ENCODE measurements at places on chromosomes 6 and 20.

DNA sequence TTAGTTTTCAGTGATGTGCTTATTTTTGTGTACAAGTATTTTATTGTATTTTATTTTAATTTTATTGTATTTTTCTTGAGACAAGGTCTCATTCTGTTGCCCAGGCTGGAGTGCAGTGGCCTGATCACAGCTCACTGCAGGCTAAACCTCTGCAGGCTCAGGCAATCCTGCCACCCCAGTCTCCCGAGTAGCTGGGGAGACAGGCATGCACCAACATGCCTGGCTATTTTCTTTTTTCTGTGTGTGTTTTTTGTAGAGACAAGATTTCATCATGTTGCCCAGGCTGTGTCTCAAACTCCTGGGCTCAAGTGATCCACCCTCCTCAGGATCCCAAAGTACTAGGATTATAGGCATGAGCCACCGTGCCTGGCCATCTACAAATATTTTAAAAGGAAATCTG, 146.3 kb downstream of the MANEA start:
- no peak for DNase-seq

DNA sequence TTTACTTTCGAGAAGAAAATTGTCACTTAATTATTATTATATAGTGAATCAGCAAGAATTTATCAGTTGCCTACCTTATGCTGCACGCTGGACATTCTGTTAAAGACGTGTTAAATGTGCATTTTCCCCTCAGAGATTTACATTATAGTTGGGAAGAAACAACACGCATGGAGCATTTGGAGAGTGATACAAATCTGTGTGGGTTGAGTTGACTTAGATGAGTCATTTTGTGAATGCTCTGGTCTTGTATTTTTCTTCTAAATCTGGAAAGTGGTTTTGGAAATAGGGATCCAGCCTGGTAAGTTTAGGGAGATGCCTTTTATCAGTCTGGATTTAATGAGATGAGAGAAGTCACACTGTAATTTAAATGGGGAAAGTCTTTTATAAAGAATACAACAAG, 24.0 kb upstream of the SMIM26 start:
- DNase-seq: no peak

DNA sequence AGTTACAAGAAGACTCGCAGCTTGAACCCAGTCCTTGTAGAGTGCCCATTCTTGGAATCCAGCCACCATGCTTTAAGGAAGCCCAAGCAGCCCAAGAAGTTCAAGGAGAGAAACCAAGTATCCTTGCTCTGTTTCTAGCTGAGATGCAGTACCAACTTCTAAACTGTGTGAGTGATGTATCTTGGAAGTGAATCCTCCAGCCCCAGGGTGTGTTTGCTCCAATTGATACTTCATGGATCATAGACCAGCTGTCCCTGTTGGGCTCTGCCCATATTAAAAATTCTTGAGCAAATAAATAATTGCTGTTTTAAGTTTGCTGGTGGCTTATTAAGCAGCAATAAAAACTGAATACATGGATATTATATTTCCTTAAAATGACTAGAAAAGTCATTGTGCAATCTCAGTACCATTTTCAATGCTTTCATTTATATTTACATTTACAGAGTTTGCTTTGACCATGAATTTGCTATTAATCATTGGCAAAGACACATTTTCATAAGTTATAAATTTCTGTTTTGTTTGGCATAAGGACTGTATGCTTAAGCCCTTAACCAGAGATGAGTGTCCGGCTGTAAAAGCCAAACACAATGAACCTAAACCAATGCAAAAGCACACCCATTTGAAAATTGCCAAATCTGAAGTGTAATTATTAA, 9.2 kb downstream of the SPTLC3 start:
- no peak for DNase-seq

DNA sequence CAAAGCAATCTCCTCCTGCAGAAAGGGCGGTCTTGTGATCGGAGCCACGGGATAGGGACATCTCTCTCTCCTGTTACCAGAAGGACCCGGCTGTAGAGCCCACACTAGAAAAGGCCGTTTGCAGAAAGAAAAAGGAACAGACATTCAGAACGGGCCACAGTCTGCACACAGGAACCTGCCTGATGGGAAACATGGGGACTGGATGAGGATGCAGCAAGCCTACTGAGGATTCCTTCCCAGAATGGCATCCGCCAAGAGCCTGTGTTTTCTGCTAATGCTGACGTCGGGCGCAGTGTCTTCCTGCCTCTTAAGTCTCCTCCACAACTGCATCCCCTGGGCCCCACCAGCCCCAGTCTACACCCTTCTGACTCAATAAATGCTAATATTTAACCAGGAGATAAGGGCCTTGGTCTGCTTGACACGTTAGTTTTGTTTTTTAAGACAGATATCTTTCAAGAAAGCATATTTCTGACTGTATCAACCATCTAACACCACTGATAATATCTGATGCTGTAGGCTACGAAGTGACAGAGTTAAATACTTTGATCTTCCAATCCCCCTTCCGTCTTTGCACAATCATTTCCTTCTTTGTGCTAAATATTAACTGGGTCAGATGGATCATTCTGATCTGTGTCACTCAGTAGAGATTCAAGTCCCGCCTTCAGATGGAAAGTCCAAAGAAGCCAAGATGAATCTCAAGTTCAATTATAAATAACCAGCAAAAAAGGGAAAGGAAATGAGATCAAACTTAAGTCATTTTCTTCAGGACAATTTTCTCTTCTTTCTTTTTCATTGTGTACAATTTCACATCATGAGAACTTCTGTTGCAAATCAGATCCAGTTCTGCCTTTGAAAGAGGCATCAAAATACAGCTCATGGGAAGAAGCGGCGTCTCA, 20.7 kb downstream of the FAM50B start:
- DNase-seq: no peak

GRCh38 chr20:41426976-41427375, 60.4 kb upstream of the EMILIN3 start:
- no peak for DNase-seq

All from activated naive CD8-positive, alpha-beta T cell treated with anti-CD3 and anti-CD28 coated beads, Interleukin-2, amount 10 ng/mL, durations not matched to agents 7 days and 5 days (primary cell).